ENCODE measurements at places on chromosomes 5 and 9. TPM values are rescaled to one million over a fixed set of nuclear protein-coding genes. Genes with fewer than 3 reads are reported as not detected.
A peak's percentile ranks its signal among the peaks of the same experiment; 100 is the strongest.

DNA sequence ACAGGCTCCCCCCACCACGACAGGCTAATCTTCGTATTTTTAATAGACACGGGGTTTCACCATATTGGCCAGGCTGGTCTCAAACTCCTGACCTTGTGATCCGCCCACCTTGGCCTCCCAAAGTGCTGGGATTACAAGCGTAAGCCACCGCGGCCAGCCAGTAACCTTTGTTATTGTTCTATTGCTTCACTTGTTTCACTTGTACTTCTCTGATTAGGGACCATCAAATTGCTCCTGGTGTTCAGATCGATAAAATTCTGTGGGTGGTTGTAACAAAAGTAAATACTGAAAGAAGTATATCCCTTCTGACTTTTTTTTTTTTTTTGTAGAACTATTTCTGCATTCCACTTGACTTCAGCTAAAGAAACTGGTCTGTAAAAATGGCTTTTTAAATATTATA, 445.5 kb upstream of the CDH10 start:
- DNase-seq: no peak

- no peak for DNase-seq
Observed at GRCh38 chr5:82802954-82803353, 274.2 kb downstream of the TMEM167A start.

- DNase-seq: no peak
Observed at GRCh38 chr5:3377176-3377575, 218.5 kb upstream of the IRX1 start.

GRCh38 chr5:4230786-4231641, 635.4 kb downstream of the IRX1 start:
- DNase-seq: peak; percentile 43

DNA sequence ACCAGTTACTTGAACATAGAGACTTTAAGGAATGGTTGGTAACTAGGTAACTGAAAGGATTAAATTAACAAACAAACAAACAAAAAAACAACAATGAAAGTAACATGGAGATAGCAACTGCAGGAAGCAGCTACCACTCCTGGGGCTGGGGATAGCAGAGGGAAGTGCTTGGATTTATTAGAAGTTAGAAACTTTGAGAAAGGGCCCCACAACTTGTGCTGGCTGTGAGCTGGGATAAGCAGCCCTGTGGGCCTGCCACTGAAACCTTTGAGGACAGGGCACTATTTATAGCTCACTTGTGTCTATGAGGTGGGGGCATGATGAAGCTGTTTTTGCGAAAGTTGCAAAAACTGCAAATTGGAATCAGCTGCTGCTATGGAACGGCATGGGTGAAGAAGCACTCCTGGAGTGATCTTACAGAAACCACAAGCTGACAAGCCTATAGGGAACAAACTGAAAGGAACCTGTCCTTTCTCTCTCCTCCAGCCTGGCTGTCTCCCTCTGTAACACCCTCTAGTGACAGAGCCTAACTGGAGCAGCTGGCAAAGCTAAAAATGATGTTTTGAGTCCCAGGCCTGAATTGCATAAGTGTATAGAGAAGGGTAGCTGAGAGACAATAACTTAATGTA, 91.4 kb upstream of the RANBP6 start:
- DNase-seq: peak; percentile 69

DNA sequence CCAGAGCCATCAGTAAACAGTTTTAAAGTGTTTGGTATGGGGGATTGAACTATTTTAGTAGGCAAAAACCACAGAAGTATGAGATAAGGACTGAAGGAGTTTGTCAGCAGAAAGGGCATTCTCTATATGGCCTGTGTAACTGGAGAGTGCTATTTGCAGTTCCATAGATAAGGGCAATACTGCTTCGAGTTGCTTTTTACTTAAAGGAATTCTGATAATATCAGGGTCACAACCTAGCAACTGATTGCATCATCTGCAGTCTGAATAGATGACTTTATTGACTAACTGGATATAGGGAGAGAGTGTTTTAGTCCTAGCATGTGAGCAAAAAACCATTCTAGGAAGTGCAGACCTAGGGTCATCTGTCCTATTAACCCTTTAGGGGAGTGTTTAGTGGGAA, 645.2 kb upstream of the PTPRD start:
- DNase-seq: no peak

- DNase-seq: no peak
Observed at GRCh38 chr5:135871268-135871915, 24.2 kb downstream of the IL9 start.

GRCh38 chr5:43150748-43151147, 30.0 kb downstream of the ZNF131 start:
- DNase-seq: no peak

- DNase-seq: peak; percentile 56
Observed at GRCh38 chr9:101485924-101486692, 47.5 kb upstream of the RNF20 start.

GRCh38 chr9:89629081-89629976, 24.5 kb downstream of the GADD45G start:
- no peak for DNase-seq

GRCh38 chr5:106159616-106160015, 1511.1 kb downstream of the EFNA5 start:
- DNase-seq: no peak

- peak; percentile 72 for DNase-seq
Observed at GRCh38 chr9:385818-386398, 171.2 kb downstream of the DOCK8 start.

The SLC25A51 gene
- total RNA-seq: 16.8 TPM
